Mesothelial cell of epicardium (in vitro differentiated cells): ENCODE measurements at places on chromosomes 4 and X. TPM values are rescaled to one million over a fixed set of nuclear protein-coding genes. Genes with fewer than 3 reads are reported as not detected.

- no peaks in the 10 kb centered on the region for H3K4me1 ChIP-seq
- no peaks in the 10 kb centered on the region for H3K36me3 ChIP-seq
- H3K27me3 ChIP-seq, result no peaks in the 10 kb centered on the region
Observed at GRCh38 chr4:117692538-117692937, 341.7 kb upstream of the NDST3 start.

GRCh38 chrX:115521741-115522140 is 39.2 kb upstream of the PLS3 start:
- no peaks in the 10 kb centered on the region for H3K4me1 ChIP-seq
- DNase-seq, result no peak
- H3K4me3 ChIP-seq, result no peak overlapping the region
- H3K27ac ChIP-seq, result no peak overlapping the region
- H3K27me3 ChIP-seq, result no peaks in the 10 kb centered on the region

GRCh38 chrX:17072721-17073230 is 126.3 kb downstream of the REPS2 start:
- no peak overlapping the region for H3K4me3 ChIP-seq
- H3K27me3 ChIP-seq, result peaks cover 30% of the 10 kb centered on the region
- peaks cover 53% of the 10 kb centered on the region for H3K4me1 ChIP-seq
- H3K36me3 ChIP-seq, result no peaks in the 10 kb centered on the region
- peak overlapping the region; percentile 5 for H3K27ac ChIP-seq

DNA sequence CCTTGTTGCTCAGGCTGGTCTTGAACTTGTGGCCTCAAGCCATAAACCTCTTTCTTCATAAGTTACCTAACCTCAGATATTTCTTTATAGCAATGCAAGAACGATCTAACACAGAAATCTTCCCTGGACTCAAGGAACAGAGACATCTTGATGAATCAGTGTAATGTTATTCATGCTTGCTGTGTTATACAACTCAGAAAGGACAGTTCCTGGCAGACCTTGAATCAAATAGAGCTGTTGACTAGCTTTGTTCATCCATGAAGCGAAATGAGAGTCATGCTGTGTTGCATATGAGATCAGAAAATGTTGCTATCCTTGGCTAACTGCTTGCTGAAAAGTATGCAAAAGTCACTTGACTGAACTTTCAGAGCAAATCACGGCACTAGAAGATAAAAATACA is 72.6 kb upstream of the ARHGAP24 start:
- no peak for DNase-seq
- H3K4me1 ChIP-seq, result no peaks in the 10 kb centered on the region
- H3K4me3 ChIP-seq, result no peak overlapping the region
- H3K36me3 ChIP-seq, result no peaks in the 10 kb centered on the region
- H3K27me3 ChIP-seq, result no peaks in the 10 kb centered on the region
- H3K27ac ChIP-seq, result no peak overlapping the region

- no peak overlapping the region for H3K4me3 ChIP-seq
- peaks cover 10% of the 10 kb centered on the region for H3K4me1 ChIP-seq
- DNase-seq, result no peak
- H3K27ac ChIP-seq, result no peak overlapping the region
Observed at GRCh38 chr4:10667701-10668326, 16.8 kb downstream of the CLNK start.

GRCh38 chrX:148282504-148282903 is 217.9 kb upstream of the AFF2 start:
- H3K36me3 ChIP-seq, result no peaks in the 10 kb centered on the region
- H3K27ac ChIP-seq, result no peak overlapping the region
- DNase-seq, result no peak
- no peaks in the 10 kb centered on the region for H3K4me1 ChIP-seq
- H3K4me3 ChIP-seq, result no peak overlapping the region

- no peak overlapping the region for H3K4me3 ChIP-seq
- H3K27ac ChIP-seq, result no peak overlapping the region
- DNase-seq, result no peak
- H3K4me1 ChIP-seq, result no peaks in the 10 kb centered on the region
Observed at GRCh38 chr4:168118116-168118655, 25.8 kb downstream of the ANXA10 start.

GRCh38 chr4:114754616-114755015 is 156.0 kb downstream of the UGT8 start:
- H3K4me1 ChIP-seq, result peaks cover 23% of the 10 kb centered on the region
- H3K36me3 ChIP-seq, result no peaks in the 10 kb centered on the region
- H3K27me3 ChIP-seq, result no peaks in the 10 kb centered on the region
- DNase-seq, result no peak

- H3K4me1 ChIP-seq, result no peaks in the 10 kb centered on the region
- no peak overlapping the region for H3K4me3 ChIP-seq
- H3K36me3 ChIP-seq, result peaks cover 2% of the 10 kb centered on the region
- no peak for DNase-seq
- no peaks in the 10 kb centered on the region for H3K27me3 ChIP-seq
Observed at GRCh38 chrX:27706526-27706925, 101.3 kb upstream of the MAGEB10 start.

DNA sequence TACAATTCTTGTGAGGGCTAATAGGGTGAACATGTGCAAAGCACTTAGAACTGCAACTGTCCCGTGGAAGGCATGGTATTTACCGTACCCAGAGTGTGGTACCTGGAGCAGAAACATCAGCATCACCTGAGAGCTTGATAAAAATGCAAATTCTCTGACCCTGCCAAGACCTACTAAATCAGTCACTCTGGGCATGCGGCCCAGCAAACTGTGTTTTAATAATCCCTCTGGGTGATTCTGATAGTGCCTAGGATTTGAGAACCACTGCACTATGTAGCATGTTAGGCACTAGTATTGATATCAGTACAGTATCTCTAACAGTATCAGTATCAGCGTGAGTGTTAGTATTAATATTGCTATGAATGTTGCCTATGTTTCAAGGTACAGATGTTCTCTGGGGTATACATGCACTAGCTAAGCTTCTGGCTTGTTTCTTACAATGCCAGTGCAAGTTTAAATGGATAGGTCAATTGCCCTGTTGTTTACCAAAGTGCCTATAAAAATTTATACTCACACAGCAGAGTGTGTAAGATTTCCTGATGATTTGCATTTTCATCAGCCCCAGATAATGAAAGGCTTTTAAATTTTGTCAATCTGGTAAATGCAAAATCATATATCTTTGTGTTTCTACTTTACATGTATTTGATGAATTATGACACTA is 354.0 kb downstream of the HS3ST1 start:
- H3K36me3 ChIP-seq, result peaks cover 1% of the 10 kb centered on the region
- H3K4me3 ChIP-seq, result no peak overlapping the region
- no peak for DNase-seq
- H3K27me3 ChIP-seq, result no peaks in the 10 kb centered on the region
- peaks cover 15% of the 10 kb centered on the region for H3K4me1 ChIP-seq
- no peak overlapping the region for H3K27ac ChIP-seq

- H3K27me3 ChIP-seq, result no peaks in the 10 kb centered on the region
- DNase-seq, result no peak
- no peaks in the 10 kb centered on the region for H3K36me3 ChIP-seq
- no peak overlapping the region for H3K4me3 ChIP-seq
- peaks cover 37% of the 10 kb centered on the region for H3K4me1 ChIP-seq
Observed at GRCh38 chrX:134936542-134936941, 54.2 kb upstream of the SMIM10 start.

Gene MAGEE1
- total RNA-seq, result 7.0 to 7.9 TPM (median 7.8 TPM) in 3 replicates

Gene MGARP
- 0.34 to 0.76 TPM (median 0.69 TPM) in 3 replicates for total RNA-seq

Gene TEX13C
- total RNA-seq, result not detected in 3 replicates
